GM12878 (cell line): ENCODE measurements at places on chromosomes 6 and 20. TPM values are rescaled to one million over a fixed set of nuclear protein-coding genes. Genes with fewer than 3 reads are reported as not detected.

DNA sequence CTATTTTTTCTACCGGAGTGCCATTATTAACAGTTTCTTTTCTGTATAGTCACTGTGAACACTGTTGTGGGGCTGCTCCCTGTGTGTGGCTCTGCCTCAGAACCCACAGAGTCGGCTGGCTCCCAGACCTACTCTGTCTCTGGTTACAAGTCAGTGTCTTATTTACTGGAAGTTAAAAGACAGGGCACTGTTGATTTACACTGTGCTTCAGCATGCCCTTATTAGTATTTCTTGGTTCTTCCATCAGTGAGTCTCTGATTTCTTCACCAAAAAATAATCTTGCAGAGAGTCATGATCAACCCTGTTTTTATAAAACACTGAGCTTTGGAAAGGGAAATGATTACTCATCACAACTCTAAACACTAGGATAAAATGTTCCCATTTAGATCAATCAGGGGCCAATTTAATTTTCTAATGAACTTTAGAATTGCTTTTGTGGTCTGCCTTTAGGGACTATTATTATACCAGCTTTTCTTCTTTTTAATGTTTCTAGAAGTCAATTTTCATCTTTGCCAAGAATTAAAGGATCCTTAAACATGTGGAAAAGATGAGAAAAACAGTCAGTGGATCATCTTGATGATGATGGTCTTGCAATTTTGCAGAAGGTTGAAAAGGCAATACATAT is 92.6 kb downstream of the UTRN start:
- no peak for DNase-seq

- DNase-seq, result peak; percentile 15
These were observed 14.7 kb downstream of the MUCL3 start for GRCh38 chr6:30955367-30956042.

- no peak for DNase-seq
These were observed 1333.5 kb downstream of the KHDRBS2 start for GRCh38 chr6:60952500-60952899.

DNA sequence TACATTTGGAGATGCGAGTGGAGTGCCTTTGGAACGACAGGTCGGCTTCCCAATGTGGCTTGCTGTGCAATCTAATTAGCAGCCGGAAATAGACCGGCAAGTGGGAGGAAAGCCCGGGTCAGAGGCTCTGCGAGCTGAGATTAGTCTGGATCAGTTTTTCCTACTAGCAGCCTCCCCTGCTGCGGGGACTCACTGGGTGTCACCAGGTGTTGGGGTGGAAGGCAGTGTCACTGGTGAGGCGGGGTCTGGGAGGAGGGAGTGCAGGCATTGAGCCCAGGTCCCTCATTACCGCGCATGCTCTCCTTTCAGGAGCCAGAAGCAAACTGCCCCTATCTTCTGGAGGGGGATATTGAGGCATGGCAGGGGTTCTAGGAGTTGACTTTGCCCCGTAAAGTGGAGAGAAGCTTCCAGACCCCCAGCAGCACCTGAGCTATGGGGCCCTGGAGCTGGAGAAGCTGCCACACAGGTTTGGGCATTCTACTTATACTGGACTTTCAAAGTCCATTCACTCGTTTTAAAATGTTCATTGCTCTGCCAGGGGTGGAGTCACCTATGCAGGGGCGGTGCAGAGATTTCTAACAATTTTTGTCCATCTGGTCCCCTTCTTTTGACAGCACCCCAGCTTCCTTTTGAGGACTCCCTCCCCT is 11.0 kb downstream of the SULF2 start:
- no peak for DNase-seq

GRCh38 chr6:127069659-127070279 is 48.7 kb upstream of the RSPO3 start:
- no peak for DNase-seq

- peak; percentile 61 for DNase-seq
These were observed 65.2 kb downstream of the CDS2 start for GRCh38 chr20:5191829-5192569.

- no peak for DNase-seq
These were observed 102.8 kb downstream of the MOXD1 start for GRCh38 chr6:132298344-132298949.

GSTA3 gene
- not detected in 2 replicates for polyA plus RNA-seq

GSTA4 gene
- 3.9 and 4.4 TPM in 2 replicates for polyA plus RNA-seq
